Stimulated activated CD4-positive, alpha-beta T cell treated with anti-CD3 and anti-CD28 coated beads, Interleukin-2, amount 100 ng/mL, for 24 hours (primary cell): ENCODE measurements at places on chromosomes 5 and 9.

GRCh38 chr5:143057580-143057999 is 287.4 kb downstream of the ARHGAP26 start:
- DNase-seq: no peak

DNA sequence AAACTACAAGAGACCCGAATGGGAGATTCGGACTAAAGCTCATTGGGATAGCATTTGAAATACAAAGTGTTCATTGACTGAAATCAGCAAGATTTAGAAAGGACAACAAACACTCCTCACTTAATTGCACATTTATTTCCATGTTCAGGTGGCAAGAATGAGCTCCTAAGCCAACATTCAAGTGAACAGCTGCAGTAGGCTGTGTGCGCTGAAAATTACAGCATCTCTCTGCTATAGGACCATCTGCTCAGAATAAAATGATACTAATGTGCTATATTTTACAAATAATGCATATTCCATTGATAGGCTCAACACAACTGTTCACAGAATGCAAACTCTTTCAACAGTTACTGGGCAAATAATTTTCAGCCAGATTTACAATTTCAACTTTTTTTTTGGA is 61.8 kb downstream of the ELAVL2 start:
- DNase-seq: no peak

DNA sequence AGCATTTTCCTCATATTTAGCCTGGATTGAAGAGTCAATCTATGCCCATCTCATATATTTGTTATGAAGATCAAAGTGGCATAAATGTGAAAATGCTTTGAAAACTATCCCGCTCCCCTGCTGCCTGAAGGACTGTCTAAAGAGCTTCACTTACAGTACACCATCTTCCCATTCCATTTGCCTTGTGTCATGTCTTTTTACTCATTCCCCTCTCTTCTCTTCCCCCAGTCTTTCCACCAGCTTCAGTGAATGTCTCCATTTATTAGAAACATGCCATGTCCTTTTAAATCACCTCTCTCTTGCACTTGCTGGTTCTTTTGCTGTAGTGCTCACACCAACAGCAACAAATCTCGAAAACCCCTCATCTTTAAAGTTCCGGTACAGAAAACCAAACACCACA is 192.7 kb upstream of the SGCD start:
- DNase-seq: no peak

DNA sequence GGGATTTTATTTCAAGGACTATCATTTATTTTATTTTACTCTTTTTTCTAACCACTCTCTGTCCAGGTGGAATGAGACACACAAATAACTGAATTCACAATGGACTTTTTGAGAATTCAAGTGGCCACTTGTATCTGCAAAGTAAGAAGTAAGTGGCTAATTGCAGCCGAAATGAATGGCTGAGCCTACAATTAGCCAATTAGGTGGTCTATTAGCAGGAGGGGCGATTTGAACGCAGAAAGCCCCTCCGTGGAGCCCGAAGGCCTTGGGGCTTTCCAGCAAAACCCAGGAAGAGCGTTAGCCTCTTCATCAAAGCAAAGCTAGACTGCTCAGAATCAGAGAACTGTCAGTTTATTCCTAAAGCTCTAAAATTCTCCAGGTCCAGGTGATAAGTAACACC is 176.9 kb downstream of the EBF1 start:
- DNase-seq: no peak

GRCh38 chr9:82535432-82535998 is 527.4 kb downstream of the RASEF start:
- no peak for DNase-seq

DNA sequence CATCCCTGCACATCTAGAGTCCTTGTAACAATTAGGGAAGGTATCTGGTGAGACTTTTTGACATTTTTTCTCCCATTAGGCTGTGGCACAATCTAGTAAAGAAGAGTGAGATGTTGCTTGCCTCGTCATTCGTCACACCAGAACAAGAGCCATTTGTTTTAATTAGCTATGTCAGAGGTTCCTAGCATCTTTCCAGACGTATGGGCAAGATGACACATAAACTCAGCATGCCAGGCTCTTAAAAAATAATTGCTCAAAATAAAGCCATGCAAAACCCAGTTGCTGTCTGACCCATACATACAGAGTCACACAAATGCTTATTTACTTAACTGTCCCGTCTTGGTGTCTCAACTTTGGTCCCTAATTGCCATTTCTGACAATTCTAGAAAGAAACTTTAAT is 125.9 kb downstream of the TRPM3 start:
- no peak for DNase-seq

- DNase-seq: no peak
Measured at GRCh38 chr5:134118212-134118835, 3.8 kb downstream of the TCF7 start.

GRCh38 chr5:112883192-112883591 is 22.1 kb downstream of the SRP19 start:
- no peak for DNase-seq
